ENCODE measurements at places on chromosomes 13 and 19.

DNA sequence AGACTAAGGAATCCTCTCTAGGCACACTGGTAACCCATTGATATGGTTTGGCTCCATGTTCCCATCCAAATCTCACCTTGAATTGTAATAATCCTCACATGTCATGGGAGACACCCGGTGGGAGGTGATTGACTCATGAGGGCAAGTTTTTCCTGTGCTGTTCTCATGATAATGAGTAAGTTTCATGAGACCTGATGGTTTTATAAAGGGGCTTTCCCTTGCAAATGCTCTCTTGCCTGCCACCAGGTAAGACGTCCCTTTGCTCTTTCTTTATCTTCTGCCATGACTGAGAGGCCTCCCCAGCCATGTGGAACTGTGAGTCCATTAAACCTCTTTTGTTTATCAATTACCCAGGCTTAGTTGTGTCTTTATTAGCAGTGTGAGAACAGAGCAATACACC, 81.4 kb upstream of the GPC6 start:
- DNase-seq, result no peak

DNA sequence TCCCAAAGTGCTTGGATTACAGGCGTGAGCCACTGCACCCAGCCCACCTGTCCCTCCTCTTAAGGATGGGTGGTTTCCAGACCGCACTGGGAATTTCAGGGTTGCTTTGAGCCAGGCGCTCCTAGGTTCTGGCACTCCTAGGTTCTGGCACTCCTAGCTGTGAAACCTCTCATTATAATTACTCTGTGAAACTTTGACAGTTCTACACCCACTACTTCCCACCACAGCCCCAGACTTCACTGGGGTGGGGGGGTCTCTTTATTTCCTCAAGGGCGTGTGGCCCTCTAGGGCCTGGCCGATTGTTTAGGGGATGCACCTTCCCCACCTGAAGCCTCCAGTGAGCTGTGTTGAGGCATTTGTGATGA, 2.3 kb upstream of the ADAMTS10 start:
- no peak for DNase-seq

DNA sequence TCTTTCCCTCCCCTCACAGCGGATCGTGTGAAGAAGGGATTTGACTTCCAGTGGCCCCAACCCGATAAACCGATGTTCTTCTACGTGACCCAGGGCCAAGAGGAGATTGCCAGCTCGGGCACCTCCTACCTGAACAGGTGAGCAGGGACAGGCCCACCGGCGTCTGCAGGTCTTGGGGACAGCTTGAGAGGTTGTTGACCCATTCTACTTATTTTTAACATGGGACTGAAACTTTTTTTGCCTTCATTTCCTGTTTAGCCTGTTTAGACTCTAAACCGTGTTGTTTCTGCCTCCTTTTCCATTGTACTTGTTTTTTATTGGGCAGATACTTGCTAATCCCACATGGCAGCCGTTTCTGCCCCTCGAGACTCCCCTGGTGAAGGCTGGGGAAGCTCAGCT, 28.5 kb downstream of the UPF1 start:
- no peak for DNase-seq

GRCh38 chr13:80860845-80861244, 519.9 kb upstream of the SPRY2 start:
- DNase-seq, result no peak

DNA sequence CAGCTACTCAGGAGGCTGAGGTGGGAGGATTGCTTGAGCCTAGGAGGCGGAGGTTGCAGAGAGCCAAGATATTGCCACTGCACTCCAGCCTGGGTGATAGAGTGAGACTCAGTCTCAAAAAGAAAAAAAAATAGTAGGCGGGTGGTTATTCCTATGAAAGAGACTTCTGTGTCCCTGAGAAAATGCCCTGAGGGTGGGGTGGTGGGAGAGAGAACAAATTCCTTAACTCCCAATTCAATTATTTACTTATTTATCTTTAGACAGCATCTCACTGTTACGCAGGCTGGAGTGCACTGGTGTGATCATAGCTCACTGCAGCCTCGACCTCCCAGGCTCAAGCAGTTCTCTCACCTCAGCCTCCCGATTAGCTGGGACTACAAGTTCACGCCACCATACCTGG, 10.3 kb upstream of the EEF2 start:
- DNase-seq, result no peak

GRCh38 chr13:59413126-59413525, 750.6 kb downstream of the DIAPH3 start:
- DNase-seq, result no peak

- no peak for DNase-seq
Observed at GRCh38 chr13:98944336-98944735, 33.5 kb downstream of the DOCK9 start.

GRCh38 chr13:112846411-112847115, 122.5 kb upstream of the MCF2L start:
- no peak for DNase-seq

- DNase-seq, result no peak
Observed at GRCh38 chr13:38309397-38309796, 40.3 kb upstream of the UFM1 start.

All from T-helper 22 cell (primary cell).